Activated T-helper 2 cell treated with anti-CD3 and anti-CD28 coated beads, Interferon-gamma antibody, Interleukin-2, Interleukin-4, amounts not matched to agents 10 μg/mL and 5 μg/mL and 100 μg/mL, durations not matched to agents 14 hours and 24 hours and 36 hours (primary cell): ENCODE measurements at places on chromosomes 4 and X.

GRCh38 chr4:77354550-77354949, 197.5 kb downstream of the CCNG2 start:
- DNase-seq = no peak

GRCh38 chr4:99207911-99208718, 10.9 kb downstream of the ADH6 start:
- DNase-seq = no peak

- DNase-seq = no peak
These were observed 29.7 kb upstream of the WFS1 start for GRCh38 chr4:6239968-6240367.

- no peak for DNase-seq
These were observed 15.6 kb downstream of the NELFA start for GRCh38 chr4:1993169-1993516.

GRCh38 chr4:184938871-184939270, 79.4 kb upstream of the HELT start:
- no peak for DNase-seq

GRCh38 chr4:182453830-182454229, 210.6 kb downstream of the TENM3 start:
- no peak for DNase-seq

DNA sequence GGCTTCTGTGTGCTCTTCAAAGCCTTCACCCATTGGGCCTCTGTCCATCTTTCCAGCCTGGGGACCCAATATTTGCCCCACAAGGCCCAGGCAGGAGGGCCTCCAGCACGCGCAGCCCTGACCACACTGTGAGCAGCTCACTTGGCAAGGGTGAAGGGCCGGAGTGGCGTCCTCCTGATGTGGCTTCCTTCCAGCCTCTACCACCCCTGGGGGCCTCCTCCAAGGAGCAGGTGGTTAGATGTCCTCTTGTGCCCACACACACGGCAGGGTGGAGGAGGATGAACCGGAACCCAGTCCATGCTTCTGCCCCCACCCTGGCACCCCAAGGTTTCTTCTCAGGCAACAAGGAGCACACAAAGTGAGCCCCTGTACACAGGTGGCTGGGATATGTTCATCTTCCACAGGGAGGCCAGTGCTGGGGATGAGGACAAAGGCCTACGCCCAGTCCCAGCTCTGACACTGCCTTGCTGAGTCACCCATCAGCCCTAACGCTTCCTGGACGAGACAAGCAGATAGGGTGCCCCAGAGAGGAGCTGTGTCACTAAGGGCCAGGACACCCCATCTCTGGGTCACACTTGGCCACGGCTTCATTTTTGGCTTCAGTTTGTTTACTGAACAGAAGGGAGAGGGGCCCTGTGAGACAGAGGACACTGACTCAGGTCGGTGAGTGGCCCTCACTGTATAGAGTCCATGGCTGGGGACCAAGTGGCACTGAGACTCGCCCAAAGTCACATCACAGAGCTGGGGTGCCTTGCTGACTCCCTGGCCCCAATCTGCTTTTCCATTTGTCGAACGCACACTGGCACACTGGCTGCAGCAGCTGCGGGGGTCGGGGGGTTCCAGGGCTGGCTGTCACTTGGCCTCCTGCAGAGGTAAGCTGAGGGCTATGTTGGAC, 1.9 kb downstream of the UBL4A start:
- no peak for DNase-seq

- no peak for DNase-seq
These were observed 70.4 kb downstream of the STARD8 start for GRCh38 chrX:68717663-68718442.

GRCh38 chr4:25030277-25031076, at the start of gene LGI2:
Gene LGI2 (minus strand): TSS chr4:25030946. CDS start chr4:25030693, 253 bp downstream.
- no peak for DNase-seq

DNA sequence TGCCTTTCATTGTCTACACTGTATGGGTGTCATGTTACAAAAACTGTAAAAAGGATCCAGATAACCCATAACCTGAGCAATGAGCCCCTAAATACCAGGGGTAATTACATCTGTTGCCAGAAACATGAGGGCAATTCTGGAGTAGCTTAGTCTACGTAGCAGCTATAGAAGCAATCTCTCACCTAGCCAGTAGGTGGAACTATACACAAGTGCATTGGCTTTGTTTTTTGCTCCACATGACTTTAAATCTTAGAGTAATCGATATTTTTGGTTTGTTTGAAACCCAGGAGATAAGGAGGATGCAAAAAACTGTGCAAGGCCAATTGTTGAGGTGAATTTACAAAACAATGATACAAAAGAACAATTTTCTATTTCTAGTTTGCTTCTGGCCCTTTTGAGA, 57.5 kb downstream of the GPR82 start:
- DNase-seq = no peak

DNA sequence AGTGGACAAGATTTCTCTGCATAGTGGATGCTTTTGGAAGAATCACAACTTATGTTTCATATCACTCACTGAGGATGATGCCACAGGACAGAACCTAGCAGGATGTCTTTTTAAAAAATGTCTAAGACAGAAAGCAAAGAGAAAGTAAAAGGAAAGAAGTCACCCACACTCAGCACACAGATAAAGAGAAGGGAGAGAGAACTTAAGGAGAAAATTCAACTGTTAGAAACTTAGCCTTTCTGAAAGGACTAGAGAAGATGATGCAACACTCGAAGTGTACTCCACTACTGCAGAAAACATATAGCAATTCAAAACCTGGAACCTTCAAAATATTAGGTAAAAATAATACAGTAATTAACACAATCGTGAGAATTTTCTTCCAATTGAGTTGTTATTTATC, 52.8 kb upstream of the STK26 start:
- DNase-seq = no peak

- DNase-seq = no peak
These were observed 737.2 kb upstream of the SLIT2 start for GRCh38 chr4:19514276-19515070.

- no peak for DNase-seq
These were observed 957 bp downstream of the TIMM17B start for GRCh38 chrX:48896611-48897011.

GRCh38 chrX:39614680-39614998, 483.1 kb downstream of the BCOR start:
- DNase-seq = no peak

DNA sequence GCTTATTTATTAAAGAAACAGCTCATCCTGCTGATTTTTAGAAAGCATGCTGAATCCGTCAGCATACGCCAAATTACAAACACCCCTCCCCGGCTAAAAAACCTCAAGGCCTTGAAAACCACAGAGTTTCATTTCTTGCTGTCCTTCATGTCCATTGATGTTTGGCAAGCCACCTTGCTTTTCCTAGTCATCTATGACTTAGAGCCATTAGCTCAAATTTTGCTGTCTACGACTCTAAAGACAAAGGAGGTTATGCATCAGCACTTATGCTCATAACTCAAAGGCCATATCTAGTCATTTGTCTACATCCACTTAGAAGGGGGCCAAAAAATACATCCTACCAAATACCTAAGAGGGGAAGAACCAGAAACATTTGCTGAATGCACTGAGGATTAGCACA, 925.1 kb downstream of the PCDH7 start:
- DNase-seq = no peak

DNA sequence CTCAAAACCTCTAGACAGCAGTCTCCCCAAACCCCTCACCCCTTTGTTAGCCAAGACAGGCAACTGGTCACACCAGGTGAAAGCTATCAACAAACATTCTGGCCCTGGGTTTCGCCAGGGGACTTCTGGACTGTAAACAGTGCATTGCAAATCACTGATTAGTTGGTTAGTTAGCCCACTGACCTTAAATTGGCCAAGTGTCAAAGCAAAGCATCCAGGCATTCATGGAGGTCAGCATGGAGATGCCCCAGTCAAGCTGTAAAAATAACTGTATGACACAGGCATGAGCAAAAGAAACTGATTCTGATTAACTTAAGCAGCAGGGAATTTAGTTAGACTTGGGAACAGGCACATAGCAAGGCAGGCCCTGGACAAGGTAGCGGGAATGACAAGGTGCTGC, 156.0 kb upstream of the TTC29 start:
- DNase-seq = no peak

GRCh38 chr4:95833711-95834194, 6.1 kb upstream of the PDHA2 start:
- DNase-seq = no peak

DNA sequence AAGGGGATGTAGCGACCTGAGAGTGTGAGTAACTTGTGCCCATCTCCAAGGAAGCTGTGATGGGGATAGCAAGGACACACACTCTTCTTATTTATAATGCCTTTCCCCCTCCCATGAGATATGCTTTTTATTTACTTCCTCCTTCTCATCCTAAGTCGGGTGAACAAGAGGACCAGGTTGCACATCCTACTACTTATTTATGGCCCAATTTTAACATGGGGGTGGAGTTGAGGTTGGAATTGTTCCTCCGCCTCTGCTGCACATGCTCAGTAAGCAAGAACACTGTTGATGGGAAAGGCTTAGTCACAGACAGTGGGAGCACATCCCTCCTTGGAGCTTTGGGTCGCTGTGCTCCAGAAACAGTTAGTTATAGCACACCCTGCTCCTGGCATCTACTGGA, 15.2 kb upstream of the TLR8 start:
- no peak for DNase-seq

- DNase-seq = no peak
These were observed 50.3 kb downstream of the MED28 start for GRCh38 chr4:17664755-17665154.

DNA sequence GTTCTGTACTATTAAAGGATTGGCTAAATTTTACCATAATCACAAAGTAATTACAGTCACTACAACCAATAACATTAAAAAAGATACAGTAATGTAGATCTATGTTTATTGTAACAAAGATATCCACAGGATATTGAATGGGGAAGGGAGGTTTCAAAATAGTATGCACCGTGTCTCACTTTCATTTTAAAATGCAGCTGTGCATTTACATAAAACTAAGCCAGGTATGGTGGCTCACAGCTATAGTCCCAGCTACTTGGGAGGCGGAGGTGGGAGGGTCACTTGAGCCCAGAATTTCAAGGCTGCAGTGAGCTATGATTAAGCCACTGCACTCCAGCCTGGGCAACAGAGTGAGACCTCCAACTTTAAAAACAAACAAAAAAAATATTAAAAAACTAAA, 8.5 kb downstream of the SRP72 start:
- no peak for DNase-seq

- no peak for DNase-seq
These were observed 3.1 kb downstream of the CXCL2 start for GRCh38 chr4:74095886-74096264.

- DNase-seq = no peak
These were observed 165.6 kb upstream of the GALNT7 start for GRCh38 chr4:173002830-173003561.

DNA sequence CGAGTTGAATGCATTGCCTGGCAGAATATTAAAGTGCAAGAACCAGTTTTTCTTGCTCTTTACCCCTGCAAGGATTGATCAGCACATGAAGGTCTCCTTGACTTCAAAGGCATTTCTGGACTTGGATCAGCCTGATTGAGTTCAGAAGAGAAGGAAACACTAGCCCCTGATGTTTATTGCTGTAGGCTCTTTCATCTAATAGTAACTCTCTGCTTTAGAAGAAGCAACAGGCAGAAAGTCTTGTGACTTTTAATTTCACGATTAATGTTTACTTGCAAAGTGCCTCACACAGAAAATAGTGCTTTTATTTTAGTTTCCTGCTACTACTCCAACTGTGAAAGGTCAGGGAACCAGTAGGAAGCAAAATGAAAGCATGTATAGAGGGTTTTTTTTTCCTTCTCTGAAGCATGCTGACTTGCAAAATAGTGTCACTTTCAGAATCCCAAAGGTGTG, 69.1 kb downstream of the PCDH7 start:
- no peak for DNase-seq

- no peak for DNase-seq
These were observed 81.5 kb upstream of the CD99 start for GRCh38 chrX:2609431-2610238.

- DNase-seq = no peak
These were observed 65.9 kb downstream of the EFNB1 start for GRCh38 chrX:68894513-68895340.

- DNase-seq = no peak
These were observed 34.4 kb upstream of the SLC34A2 start for GRCh38 chr4:25621027-25621930.

DNA sequence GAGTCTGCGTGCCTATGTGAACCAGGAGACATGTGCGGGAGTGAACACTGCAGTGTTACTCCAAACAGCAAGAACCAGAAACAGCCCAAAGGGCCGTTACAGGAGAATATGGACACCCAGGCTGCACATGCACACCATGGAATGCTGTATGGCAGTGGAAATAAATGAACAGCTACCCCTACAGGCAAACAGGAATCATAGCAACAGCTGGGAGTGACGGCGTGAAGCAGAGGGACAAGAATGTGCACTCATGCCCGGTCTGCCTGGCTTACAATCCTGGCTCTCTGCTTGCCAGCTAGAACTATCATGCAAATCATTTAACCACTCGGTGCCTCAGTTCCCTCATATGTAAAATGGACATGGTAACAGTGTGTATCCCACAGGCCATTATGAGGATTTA, 16.6 kb downstream of the GPKOW start:
- DNase-seq = no peak

GRCh38 chr4:2412534-2412884, 5.9 kb downstream of the ZFYVE28 start:
- peak; percentile 71 for DNase-seq

GRCh38 chrX:21708116-21708515, 49.8 kb downstream of the SMPX start:
- no peak for DNase-seq

- DNase-seq = no peak
These were observed 180.2 kb downstream of the RBM46 start for GRCh38 chr4:154961263-154961662.

DNA sequence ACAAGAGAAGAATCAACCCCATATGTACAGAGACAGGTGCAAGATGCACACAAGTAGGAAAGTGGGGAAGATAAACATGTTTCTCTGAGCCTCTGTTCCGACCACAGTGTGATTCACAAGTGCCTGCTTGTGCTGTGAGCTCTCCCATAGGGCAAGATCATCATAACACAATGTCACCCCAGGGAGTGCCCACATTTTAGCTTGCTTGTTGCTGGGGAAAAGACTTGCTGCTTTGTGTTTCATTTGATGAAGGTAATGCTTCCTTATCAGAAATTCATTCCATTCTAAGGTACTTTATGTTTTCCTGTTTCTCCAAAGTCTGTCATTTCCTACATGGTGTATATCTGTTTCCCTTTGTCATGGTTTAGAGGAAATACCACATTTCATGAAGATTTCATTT, 304.5 kb upstream of the DIPK2B start:
- no peak for DNase-seq

GRCh38 chr4:79042079-79042674, 102.9 kb upstream of the PAQR3 start:
- no peak for DNase-seq

- no peak for DNase-seq
These were observed 4.7 kb upstream of the FATE1 start for GRCh38 chrX:151711154-151711553.

GRCh38 chr4:152817331-152817730, 37.6 kb downstream of the ARFIP1 start:
- no peak for DNase-seq
